Progenitor cell of endocrine pancreas (in vitro differentiated cells): ENCODE measurements at places on chromosomes 11 and 22.

DNA sequence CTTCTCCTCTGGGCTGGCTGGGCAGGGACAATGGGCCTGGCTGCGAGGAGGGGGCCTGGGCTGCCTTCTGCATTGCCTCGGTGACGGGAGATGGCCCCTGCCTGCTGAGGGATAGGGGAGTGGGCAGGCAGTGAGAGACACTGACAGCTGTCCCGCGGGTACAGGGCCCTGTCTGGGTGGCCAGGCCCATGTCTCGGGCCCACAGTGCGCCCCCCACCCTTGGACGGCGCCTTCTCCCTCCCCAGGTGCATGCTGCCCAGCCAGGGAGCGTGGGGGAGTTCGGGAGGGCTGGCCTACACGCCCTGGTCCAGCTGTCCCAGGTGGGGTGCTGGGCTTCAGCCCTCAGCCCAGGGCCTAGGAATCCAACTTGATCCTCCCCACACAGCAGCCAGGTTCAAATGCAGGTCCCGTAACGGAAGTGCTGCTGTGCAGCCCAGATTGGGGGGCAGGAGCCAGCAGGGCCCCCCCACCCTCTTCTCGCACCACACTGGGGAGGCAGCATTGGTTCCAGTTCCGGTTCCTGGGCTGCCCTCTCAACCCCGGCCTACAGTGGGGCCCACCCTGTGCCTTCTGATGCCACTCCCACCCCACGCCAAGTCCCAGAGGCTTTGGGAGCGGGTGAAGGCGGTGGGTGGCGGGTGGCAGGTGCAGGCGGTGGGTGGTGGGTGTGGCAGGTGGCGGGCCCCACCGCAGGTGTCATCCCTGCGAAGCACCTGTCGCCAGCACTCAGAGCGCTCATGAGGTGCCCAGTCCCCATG is 7.3 kb upstream of the TSSC4 start:
- no peak overlapping the region for H3K4me3 ChIP-seq
- DNase-seq: no peak
- H3K36me3 ChIP-seq: no peaks in the 10 kb centered on the region
- H3K27me3 ChIP-seq: no peaks in the 10 kb centered on the region
- H3K27ac ChIP-seq: no peak overlapping the region

DNA sequence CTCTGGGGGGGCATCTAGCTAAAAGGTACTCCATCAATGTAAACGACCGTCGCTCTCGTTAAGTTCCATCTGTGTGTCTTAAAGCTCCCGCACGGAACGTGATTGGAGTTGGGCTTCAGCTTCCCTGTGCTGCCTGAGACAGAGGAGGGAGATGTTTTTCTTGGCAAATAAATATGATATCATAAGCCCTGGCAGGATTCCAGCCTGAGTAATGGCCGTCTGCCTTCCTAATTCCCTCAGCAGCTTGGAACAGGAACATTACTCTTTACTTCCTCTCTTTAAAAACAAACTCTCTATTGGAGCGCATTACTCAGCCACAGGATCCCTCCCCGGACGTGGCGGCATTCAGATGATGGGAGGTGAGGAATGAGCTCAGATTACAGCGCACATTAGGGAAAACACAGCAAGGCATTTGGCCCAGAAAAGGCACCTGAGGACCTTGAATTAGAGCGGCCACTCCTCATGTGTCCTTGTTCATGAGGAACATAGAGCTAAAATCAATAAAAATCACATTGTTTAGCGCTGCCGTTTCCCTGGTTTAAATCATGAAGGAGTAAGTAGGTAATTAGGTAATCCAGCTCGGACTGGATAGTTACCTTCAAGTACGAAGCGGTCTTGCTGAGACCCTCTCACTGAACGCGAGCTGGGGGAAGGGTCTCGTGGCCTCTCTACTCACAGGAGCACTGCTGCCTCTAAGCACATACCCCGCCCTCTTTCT is 230.4 kb downstream of the ST3GAL4 start:
- no peaks in the 10 kb centered on the region for H3K36me3 ChIP-seq
- no peak overlapping the region for H3K27ac ChIP-seq
- peaks cover 29% of the 10 kb centered on the region for H3K27me3 ChIP-seq
- no peaks in the 10 kb centered on the region for H3K4me1 ChIP-seq
- no peak for DNase-seq

DNA sequence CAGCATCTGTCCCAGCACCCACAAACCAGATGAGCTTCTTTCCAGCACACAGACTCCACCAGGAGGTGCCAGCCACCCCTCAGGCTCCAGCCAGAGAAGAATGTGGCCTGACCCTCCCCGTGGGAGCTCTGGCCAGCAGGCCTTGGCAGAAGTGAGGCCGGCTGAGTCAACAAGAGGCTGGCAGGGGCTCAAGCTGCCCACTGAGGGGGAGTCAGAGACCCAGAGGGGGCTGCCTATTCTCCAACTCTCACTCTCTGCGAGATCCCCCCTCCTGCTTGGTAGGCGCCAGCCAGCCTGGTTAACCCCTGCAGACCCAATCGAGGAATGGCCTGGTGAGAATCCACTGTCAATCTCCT is 10.6 kb upstream of the CDC42EP1 start:
- no peaks in the 10 kb centered on the region for H3K27me3 ChIP-seq
- DNase-seq: no peak
- no peak overlapping the region for H3K4me3 ChIP-seq
- peaks cover 42% of the 10 kb centered on the region for H3K4me1 ChIP-seq
- no peak overlapping the region for H3K27ac ChIP-seq

- H3K4me3 ChIP-seq: no peak overlapping the region
- DNase-seq: no peak
- peaks cover 4% of the 10 kb centered on the region for H3K27me3 ChIP-seq
- no peaks in the 10 kb centered on the region for H3K4me1 ChIP-seq
- no peak overlapping the region for H3K27ac ChIP-seq
- H3K36me3 ChIP-seq: no peaks in the 10 kb centered on the region
Measured at GRCh38 chr22:16974298-16975084, 33.5 kb downstream of the GAB4 start.

DNA sequence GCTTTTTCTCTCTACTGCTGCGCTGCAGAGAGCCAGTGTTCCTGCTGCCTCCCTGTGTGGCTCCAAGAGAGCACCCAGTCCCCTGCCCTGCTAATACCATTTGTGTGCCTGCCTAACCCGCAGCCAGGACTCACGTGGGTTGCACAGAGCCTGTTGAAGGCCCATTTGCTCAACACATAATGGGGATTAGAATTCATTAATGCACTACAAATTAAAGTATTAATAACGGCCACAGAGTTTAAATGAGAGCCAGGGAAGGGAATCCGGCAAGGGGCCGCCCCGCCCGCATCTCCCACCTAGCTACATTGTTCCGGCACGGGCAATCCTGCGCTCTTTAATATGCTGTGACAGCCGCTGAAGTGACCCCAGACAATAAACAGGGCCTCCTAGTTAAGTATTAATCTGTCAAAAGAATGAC is 211.3 kb downstream of the NXPE2 start:
- H3K4me3 ChIP-seq: no peak overlapping the region
- no peaks in the 10 kb centered on the region for H3K36me3 ChIP-seq
- DNase-seq: no peak
- H3K27ac ChIP-seq: no peak overlapping the region

- no peak overlapping the region for H3K27ac ChIP-seq
- H3K27me3 ChIP-seq: no peaks in the 10 kb centered on the region
- DNase-seq: no peak
Measured at GRCh38 chr11:70760416-70761020, 362.2 kb downstream of the CTTN start.

- H3K27me3 ChIP-seq: peaks cover 4% of the 10 kb centered on the region
- DNase-seq: no peak
- no peaks in the 10 kb centered on the region for H3K4me1 ChIP-seq
- H3K36me3 ChIP-seq: no peaks in the 10 kb centered on the region
- no peak overlapping the region for H3K27ac ChIP-seq
Measured at GRCh38 chr22:46125311-46125710, 25.0 kb upstream of the PPARA start.

GRCh38 chr11:19060629-19061028 is at the start of gene MRGPRX2:
Gene MRGPRX2, minus strand, starts transcription at chr11:19060717. Its CDS starts 4,315 bp downstream, at chr11:19056402.
- H3K4me3 ChIP-seq: no peak within 1 kb of the TSS
- no peaks in the 10 kb centered on the region for H3K36me3 ChIP-seq
- no peak for DNase-seq
- peaks cover 7% of the 10 kb centered on the region for H3K27me3 ChIP-seq
- no peak within 1 kb of the TSS for H3K27ac ChIP-seq

DNA sequence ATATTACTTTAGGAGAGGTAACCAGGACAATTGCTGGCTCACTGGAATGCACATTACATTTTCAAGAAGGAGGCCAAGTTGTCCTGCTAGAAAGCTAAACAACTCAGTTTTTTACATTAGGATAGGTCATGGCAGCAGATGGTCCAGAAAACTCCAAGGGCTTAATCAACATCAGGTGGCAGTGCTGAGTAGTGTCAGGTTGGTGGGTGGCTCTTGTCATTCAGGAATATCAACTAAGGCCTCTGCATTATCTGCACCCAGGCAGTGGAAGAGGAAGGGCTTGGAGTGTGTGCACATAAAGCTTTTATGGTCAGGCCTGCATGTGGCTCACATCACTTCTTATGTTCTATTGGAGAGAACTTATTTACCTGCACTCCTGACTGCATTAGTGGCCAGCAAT is 32.2 kb upstream of the OR4B1 start:
- no peak overlapping the region for H3K27ac ChIP-seq
- no peaks in the 10 kb centered on the region for H3K36me3 ChIP-seq
- no peak overlapping the region for H3K4me3 ChIP-seq
- no peaks in the 10 kb centered on the region for H3K27me3 ChIP-seq
- no peak for DNase-seq

GRCh38 chr22:19105867-19106802 is 16.1 kb downstream of the DGCR2 start:
- H3K4me1 ChIP-seq: peaks cover 9% of the 10 kb centered on the region
- H3K36me3 ChIP-seq: peaks cover 6% of the 10 kb centered on the region
- DNase-seq: no peak

DNA sequence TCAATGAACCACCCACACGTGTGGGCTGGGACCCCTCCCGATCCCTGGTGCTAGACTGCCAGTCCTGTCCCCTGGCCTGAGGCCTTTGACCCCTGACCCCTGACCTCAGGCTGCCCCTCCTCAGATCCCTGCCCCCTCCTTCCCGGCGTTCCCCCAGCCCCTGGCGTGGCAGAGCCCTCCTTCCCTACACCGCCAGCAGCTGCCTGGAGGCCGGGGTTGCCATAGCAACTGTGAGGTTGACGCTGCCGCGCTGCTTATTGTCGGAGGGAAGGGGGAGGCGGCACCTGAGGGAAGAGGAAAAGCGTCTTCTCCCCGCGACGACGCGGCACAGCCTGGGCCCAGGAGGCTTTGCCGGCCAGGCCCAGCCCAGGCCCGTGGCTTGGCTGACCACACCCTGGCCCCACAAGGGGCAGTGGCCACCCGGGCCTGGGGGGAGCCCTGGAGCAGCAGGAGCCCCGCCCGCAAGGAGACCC is 32.6 kb downstream of the SHANK3 start:
- peaks cover 10% of the 10 kb centered on the region for H3K4me1 ChIP-seq
- H3K27ac ChIP-seq: peak overlapping the region; percentile 45
- no peaks in the 10 kb centered on the region for H3K27me3 ChIP-seq
- peaks cover 8% of the 10 kb centered on the region for H3K36me3 ChIP-seq
- peak; percentile 70 for DNase-seq

GRCh38 chr22:30697975-30698374 is 3.3 kb downstream of the OSBP2 start:
- H3K4me3 ChIP-seq: no peak overlapping the region
- H3K36me3 ChIP-seq: no peaks in the 10 kb centered on the region
- no peak for DNase-seq
- no peak overlapping the region for H3K27ac ChIP-seq

- DNase-seq: no peak
- peaks cover 6% of the 10 kb centered on the region for H3K27me3 ChIP-seq
- no peak overlapping the region for H3K27ac ChIP-seq
- peaks cover 16% of the 10 kb centered on the region for H3K4me1 ChIP-seq
- H3K4me3 ChIP-seq: no peak overlapping the region
Measured at GRCh38 chr11:1039481-1040427, 3.2 kb upstream of the MUC6 start.

DNA sequence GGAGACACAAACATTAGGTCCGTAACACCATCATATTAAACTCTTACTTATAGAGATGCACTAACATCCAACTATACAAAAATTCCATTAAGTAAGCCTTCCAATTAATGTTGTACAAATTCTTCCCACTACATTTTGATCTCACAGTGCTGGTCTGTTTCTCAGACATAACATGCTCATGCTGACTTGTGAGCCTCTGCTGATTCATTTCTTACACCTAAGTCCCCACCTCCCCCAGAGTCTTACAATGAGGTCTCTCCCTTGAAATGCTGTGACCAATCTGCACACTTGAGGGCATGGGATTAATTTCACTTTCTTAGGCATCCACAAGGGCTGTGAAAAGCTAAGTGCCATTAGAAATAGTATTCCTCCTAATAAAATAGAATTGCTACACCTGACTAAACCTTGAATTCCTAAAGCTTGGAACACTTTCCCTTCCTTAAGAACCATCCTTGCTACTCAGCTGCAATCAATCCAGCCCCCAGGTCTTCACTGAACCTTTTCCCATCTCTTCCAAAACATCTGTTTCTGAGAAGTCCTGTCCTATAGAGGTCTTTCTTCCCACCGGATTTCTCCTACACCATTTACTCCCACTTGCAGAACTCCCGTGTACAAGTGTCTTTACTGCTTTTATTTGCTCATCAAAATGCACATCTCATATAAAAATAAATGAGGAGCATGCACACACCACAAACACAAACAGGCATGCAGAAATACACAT is 2.0 kb downstream of the HBG1 start:
- DNase-seq: no peak
- no peak overlapping the region for H3K27ac ChIP-seq
- H3K4me3 ChIP-seq: no peak overlapping the region
- H3K27me3 ChIP-seq: peaks cover 16% of the 10 kb centered on the region
- H3K4me1 ChIP-seq: no peaks in the 10 kb centered on the region
- no peaks in the 10 kb centered on the region for H3K36me3 ChIP-seq

DNA sequence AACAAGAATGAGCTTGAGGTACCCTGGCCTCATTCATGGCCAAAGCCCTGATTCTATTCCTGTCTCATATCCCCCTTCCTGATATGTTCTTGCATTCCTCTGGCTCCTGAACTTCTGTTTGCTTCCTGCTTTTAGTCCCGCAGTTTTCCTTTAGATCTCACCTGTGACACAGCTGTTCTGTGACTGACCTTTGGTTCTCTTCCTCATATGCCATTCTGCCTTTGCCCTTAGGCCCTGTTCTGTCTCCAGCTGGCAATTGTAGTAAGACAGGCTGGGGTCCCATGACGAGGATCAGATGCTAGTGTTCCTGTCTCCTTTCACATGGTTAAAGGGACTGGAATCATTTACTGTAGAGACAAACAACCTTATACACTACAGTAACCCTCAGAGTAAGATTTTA is 59.0 kb upstream of the PDE3B start:
- peaks cover 2% of the 10 kb centered on the region for H3K36me3 ChIP-seq
- peak overlapping the region; percentile 65 for H3K27ac ChIP-seq
- no peak for DNase-seq
- H3K4me1 ChIP-seq: peaks cover 23% of the 10 kb centered on the region
